ENCODE measurements at places on chromosomes 12 and 14.

GRCh38 chr12:54389134-54389508 is 4.6 kb upstream of the ZNF385A start:
- no peak for DNase-seq

DNA sequence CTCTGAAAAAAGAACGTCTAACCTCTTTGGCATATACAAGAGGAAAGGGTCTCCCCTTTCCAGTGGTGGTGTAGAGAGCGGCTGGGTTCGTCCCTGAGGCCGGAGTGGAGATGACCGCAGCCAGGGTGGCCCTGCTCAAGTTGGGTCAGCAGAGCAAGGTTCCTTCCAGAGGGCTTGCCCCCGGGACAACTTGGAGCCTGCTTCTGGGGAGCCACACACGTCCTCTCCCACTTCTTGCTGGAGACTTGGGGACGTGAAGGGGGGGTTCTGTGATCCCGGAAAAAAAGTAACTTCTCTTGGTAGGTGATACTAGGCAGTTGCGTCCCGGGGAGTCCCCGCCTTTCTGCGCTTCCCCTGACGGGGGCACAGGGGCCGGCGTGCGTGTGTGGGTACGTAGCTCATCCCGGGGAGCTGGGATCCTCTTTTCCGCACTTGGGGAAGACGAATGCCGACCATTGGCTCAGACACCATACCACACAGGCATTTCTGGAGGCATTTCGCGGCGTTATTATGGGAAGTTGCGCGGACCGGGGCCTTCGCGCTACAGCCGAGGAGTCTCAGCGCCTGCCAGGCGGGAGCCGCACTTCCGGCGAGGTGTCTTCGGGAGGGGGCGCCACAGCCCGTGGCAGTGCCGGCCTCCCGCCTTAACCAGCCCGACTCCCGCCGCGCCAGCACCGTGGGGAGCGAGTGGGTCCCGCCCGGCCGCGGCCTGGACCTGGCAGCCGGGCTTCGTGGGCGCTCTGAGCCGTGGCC is 14.8 kb upstream of the PAX9 start:
- DNase-seq, result no peak

GRCh38 chr14:79663453-79663852 is 547.9 kb downstream of the DIO2 start:
- no peak for DNase-seq

DNA sequence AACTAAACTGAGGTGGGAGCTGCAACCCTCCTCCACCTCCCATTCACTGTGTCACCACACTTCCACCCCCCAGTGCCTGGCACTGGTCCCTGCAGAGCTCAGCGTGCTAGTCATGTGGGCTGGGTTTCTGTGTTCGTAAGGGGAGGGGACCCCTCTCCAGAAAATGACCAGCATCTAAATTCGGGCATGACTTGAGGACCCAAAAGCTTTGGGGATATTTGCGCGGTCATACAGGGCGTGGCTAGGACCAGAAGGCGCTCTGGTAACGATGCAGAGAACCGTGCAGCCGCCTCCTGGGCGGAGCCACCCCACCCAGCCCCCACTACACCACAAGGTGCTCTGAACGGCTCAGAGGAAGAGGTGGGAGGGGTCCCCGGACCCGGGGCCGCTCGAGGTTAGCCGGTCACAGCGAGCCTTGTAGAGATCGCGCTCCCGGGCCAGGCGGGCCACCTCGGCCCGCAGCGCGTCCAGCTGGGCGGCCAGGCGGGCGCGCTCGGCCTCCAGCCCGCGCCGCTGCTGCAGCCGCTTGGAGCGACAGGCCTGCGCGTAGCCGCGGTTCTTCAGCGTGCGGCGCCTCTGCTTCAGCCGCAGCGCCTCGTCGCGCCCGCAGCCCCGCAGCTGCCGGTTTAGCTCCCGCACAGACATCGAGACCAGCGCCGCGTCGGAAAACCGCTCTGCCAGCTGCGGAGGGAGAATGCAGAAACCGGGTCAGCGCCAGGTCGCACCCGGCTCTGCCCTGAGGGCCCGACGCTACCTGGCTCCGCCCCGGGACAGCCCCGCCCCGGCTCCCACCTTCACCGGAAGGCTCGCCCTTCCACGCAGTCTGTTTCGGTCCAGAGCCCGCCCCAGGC is 9.8 kb downstream of the CPNE6 start:
- peak; percentile 47 for DNase-seq

GRCh38 chr12:53770281-53770680 is 18.5 kb upstream of the CISTR start:
- no peak for DNase-seq

DNA sequence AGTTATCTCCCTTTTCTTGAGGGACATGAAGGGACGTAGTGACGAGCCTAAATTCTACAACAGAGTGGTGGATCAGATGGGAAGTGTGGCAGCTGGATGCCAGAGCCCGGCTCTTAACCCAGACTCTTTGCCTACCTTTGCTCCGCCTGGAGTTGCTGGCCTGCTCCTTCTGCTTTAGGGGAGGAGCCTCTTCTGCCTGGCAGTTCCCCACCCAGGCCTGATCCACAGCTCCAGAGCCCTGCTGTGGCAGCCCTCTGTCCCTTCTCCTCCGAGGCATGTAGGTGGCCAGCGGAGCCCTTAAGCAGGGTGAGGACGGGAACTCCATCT is 2.3 kb upstream of the PRPH start:
- DNase-seq, result peak; percentile 44

DNA sequence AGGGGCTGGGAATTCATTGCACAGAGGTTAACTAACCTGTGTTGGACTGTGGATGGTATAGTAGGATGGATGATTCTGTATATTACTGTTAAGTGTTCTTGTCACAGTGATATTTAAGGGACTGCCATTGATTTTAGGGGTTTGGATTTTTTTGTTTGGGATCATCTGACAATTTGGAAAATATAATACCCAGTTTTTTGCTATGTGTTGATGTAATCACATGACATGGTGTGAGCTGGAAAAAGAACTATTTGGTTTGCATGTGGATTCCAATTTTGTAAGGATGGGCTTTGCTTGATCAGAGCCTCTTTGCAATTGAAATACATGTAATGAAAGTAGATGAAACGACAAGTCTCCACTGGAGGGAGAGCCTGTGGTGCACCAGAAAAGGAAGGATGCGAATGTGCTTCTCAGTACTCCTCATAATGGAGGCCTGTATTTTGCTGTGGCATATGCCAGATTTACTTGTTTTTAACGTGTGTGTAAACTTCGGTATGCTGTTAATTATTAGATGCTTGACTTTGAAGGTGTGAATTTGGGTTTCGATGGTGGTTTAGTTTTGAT is 2.7 kb downstream of the DYRK2 start:
- DNase-seq, result no peak

- DNase-seq, result no peak
Observed at GRCh38 chr12:68667896-68668295, 18.9 kb upstream of the NUP107 start.

GRCh38 chr14:105375635-105376057 is 22.7 kb upstream of the TEX22 start:
- no peak for DNase-seq

DNA sequence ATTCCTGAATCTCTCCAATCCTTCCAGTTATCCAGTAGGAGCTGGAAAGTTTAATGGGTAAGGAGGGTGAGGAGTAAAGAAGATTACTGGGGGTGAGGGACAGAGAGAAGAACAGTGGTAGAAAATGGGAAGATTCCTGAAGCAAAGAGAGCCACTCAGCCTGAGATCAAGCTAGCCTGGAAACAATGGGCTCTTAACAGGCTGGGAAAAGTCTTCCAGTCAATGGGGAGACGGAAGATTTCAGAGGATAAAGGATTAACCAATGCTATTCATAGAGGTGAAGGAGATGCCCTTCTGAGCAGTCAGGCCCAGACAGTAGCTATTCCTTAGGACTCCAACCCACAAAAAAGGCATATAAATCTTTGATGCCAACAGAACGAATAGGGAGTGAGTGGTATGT is 14.8 kb downstream of the GDF11 start:
- DNase-seq, result no peak

GRCh38 chr12:77070382-77070781 is 5.0 kb upstream of the E2F7 start:
- no peak for DNase-seq

DNA sequence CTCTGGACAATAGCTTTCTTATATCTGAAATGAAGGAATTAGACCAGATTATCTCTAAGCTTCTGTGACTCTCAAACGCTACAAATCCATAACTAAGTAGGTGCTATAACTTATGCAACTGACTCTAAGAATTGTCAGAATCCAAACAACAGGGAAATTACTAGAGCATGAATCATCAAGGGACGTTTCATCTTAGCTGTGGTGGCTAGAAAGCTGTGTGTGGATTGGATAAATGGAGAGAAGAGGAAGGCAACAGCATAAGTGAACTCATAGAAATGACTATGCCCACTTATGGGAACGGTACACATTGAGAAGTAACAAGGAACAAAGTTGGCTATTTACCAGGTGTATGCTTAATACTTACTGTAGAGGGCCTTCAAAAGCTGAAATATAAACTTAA is 96.0 kb upstream of the NEDD1 start:
- DNase-seq, result no peak

- DNase-seq, result no peak
Observed at GRCh38 chr14:60317609-60318008, 68.6 kb downstream of the PPM1A start.

Data from SHP77 treated with DMSO at 0.1 percent for 48 hours (cell line).